ENCODE measurements at places on chromosomes 5 and 9.

- DNase-seq, result no peak
These were observed at the start of gene DMRT1 for GRCh38 chr9:841371-842209. DMRT1 (plus strand) TSS chr9:841697; CDS start chr9:841839, 142 bp downstream.

DNA sequence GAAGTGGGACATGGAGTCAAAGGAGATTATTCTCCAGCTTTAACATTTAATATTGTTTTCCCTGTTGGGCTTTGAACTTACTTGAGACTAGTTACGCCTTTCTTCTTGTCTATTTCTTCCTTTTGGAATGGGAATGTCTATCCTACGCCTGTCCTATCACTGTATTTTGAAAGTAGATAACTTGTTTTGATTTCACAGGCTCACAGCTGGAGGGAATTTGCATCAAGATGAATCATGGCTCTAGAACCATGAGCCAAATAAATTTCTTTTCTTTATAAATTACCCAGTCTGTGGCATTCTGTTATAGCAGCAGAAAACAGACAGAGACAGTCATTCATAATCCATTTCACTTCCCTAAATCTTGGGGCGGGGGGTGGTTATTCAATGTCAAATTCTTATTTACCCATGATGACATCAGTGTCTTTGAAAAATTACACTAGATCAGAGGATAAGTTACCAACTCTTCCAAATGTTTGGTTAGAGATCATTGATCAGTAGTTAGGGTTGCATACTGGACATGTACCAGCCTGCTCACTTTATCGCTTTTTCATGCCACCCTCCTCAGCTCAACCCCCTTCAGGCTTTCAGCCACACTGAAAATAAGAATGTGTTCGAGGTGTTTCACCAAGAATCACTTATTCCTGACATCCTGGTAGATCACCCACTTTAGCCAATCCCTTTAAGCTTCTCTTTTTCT lies 419.6 kb upstream of the PIK3R1 start:
- no peak for DNase-seq

GRCh38 chr9:70465398-70465797 lies 50.9 kb upstream of the KLF9 start:
- DNase-seq, result no peak

DNA sequence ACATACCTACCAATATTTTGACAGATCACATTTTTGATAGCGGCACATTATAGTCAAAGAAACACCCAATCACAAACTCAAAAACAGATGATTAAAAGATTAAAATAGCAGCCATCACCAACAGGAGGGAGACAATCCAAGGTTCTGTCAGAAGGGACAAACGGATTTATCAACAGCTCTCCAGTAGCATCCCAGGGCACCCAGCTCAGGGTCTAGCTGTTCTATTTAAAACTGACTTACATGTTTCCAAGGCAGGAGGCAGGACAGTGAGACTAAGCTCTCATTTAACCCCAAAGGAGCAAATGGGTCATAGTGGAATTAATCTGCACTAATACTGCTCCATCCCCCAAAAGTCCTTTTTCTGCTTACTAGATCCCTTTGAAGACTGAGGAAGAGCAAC lies 3.2 kb downstream of the AGTPBP1 start:
- DNase-seq, result no peak

DNA sequence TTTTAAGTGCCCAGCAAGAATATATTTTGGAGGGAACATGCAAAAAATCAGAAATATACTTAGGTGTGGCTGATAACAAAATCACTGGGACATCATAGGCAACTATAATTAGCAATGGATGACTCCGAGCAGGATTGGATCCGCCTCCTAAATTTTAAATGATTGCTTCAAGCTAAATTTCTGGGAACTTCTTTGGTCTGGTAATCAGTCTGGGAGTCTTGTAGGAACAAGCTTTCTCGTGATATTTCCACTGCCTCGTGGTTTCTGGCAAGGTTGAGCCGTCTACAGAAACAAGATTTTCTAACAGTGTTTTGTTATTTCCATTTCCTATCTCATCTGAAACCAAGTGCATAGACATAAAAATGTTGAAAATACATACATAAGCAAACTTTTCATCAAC lies 232.6 kb downstream of the BNC2 start:
- no peak for DNase-seq

DNA sequence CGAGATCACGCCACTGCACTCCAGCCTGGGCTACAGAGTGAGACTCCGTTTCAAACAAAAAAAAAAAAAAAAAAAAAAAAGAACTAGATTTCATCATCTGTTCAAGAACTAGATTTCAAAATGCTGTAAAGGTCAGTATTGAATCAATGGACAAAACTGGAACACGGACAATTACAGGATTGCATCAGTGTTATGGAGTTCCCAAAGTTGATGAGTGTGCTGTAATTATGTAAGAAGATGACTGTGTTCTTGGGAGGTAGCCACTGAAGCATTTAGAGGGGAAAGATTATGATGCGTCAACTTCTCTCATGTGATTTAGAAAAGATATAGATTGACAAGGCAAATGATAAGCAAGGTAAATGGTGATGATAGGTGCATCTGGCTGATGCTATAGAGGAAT lies 6.5 kb downstream of the FAM240B start:
- no peak for DNase-seq

- DNase-seq, result no peak
These were observed 30.6 kb upstream of the TLE1 start for GRCh38 chr9:81719972-81720371.

DNA sequence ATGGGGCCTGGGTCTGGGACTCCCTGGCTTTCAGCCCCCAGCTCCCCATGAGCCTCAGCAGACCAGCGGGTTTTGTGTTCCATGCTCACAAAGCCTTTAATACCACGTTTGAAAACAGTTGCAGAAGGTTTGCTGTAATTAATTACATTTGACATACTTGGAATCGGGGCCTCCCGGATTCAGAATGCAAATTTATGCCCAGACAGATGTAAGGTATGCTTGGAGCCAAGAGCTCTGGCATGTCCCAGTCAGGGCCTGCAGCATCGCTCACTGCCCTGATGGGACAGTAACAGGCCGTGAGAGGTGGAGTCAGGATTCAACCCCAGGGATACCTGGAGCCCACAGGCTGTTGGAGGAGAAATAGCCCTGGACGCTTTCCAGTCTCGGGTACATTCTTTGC lies 12.2 kb downstream of the ZNF618 start:
- DNase-seq, result no peak

DNA sequence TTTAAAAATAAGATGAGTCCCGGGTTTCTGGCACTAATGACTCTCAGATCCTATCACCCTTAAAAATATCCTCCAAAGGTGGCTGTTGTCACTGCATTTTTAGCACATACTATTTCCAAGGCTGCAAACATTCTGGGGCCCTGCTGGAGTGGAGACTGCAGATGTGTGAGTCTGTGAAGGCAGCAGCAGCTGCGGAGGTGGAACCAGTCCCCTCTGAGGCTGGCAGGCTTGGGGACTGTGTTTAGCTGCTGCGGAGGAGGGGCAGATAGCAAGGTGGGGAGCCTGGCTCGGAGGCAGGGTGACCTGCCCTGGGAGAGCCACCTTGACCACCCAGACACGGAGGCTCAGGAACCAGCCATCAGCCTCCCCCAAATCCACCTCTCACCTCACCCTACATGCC lies 77.0 kb downstream of the C5orf15 start:
- DNase-seq, result no peak

DNA sequence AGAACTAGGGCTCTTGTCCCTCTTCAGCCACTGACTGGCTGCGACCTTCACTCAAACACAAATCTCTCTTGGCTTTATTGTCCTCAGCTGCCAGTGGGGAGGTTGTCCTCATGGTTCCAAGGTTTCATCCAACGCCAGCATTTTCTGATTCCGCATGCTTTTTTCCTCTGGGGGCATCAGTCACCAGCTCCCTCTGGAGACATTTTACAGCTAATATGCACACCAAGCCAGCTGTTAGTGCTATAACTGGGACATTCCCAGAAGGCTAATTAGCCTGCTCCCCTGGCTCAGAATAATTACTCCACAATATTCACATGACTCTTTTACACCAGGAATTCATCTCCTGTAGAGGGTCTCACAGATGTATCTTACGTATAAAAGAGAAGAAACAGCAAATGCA lies 193.6 kb upstream of the ANKRD55 start:
- DNase-seq, result no peak

DNA sequence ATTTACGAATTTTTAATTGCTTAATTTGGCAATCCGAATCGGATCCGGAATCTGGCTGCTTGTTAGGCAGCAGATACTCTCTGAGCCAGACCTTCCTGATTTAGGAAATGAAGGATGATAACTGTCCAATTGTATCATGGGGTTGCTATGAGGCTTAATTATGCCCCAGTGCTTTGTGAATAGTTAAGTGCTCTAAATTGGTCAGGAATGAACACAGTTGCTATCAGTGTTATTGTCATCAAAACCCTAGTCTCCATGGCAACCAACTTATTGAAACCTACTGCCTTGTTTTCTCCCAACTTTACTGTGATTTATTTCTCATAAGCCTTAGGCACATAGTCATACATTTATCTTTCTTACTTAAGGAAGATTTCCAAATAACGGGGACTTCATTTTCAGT lies 47.9 kb downstream of the MAMDC2 start:
- no peak for DNase-seq
